ENCODE measurements at places on chromosomes 7 and 10. TPM values are rescaled to one million over a fixed set of nuclear protein-coding genes. Genes with fewer than 3 reads are reported as not detected.

Gene ACTL6B
- not detected for total RNA-seq

Gene CTAGE8
- total RNA-seq: not detected

Gene SLC25A28
- 15.1 TPM for total RNA-seq

Gene SGMS1
- total RNA-seq: 69.3 TPM

Gene BAIAP2L1
- total RNA-seq: 1.4 TPM

Gene FRMD4A
- 51.8 TPM for total RNA-seq

Gene MTPN
- total RNA-seq: 171 TPM

Gene PAPOLB
- total RNA-seq: 0.23 TPM

Gene AKR1B15
- total RNA-seq: not detected

Gene GHRHR
- total RNA-seq: not detected

Gene OPALIN
- not detected for total RNA-seq

Gene PPP1R3A
- not detected for total RNA-seq

Measured in dermis blood vessel endothelial cell (primary cell).